ENCODE measurements at places on chromosomes 6 and 20.

DNA sequence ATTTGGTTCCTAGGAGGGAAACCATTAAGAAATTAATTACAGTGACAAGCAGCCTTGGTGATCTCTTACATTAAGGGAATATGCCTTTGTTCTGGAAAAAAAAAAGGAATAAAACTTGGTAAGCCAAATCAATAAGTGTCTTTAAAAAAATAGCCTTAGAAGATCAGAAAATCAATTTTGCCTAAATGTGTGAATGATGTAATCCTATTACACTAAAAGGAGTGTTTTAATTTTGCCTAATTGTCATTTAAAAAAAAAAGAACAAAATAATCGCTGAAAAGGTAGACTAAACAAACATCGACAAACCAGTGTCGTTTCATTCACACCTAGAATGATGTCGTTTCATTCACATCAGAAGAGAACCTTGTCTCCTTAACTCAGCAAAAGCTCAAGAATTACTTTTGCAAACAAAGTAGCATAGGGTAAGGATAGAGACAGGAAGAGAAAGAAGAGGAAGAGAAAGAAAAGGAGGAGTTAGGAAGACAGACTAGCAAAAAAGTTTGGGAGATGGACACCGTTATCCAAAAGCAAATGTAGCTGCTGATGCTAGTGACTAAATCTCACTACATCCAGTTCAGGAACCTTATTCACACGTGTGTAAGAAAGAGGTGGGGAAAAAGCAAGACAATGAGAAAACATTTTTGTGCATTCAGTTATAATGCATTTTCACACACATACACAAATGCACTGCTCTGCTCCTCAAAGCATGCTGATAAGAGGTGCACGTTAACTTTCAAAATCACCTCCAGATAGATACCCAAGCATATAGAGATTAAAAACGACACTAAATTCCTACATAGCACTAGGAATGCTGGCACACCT lies 60.6 kb downstream of the HIVEP2 start:
- no peak for DNase-seq

DNA sequence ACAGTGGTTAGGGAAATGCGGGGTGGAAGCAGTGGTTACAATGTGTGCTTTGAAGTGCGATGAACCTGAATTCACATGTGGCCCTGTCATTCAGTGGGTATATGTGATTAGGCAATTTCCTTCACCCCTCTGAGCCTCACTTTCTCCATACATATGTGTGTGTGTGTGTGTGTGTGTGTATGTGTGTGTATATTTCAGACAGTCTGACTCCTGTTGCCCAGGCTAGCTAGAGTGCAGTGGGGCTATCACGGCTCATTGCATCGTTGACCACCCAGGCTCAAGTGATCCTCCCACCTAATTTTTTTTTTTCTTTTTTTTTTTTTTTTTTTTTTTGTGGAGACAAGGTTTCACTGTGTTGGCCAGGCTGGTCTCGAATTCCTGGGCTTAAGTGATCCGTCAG lies 6.3 kb downstream of the PPP1R14C start:
- no peak for DNase-seq

DNA sequence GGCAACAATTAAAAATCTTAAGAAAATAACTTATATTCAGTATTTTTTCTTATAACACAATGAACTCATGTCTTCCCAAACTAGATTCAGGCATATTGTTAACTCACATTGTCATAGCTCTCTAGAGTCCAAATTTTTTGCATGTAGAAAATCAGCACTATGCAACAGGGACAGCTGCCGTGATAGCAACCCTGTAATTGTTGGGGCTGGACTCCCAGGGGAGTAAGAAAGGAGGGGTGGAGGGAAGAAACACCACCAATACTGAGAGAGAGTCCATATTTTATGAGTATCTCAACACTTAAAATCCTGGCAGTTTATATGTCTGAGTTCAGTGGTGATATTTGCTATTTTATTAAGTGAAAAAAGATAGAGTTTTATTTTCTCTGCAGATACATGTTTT lies 89.6 kb upstream of the HS3ST5 start:
- peak; percentile 33 for DNase-seq

GRCh38 chr20:63132715-63133471 lies 83.0 kb downstream of the YTHDF1 start:
- no peak for DNase-seq

DNA sequence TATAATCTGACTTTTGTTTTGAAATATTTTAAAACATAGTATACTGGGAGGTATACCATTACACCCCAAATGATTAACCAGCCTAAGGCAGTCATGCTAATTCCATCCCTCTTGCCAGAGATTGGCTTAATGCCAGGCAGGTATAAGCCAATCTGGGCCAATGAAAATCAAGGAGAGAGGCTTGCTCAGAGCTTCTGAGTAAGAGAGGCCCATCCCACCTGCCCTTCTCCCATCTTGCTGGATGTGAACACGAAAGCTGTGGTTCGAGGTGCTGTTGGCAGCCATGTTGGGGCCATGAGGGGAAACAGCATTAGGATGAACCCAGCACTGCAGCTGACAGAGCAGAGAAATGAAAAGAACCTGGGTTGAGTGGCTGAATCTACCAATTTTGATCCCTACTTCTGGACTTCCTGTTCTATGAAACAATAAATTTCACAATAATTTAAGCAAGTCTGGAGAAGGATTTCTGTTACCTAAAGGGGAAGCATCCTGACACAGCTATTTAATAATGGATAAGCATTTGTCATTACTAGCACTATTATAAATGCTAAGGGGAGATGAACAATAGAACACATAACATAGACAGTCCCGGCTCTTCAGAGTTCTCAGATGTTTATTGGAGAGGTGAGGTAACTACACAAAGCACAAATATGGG lies 152.3 kb downstream of the CDC5L start:
- no peak for DNase-seq

GRCh38 chr6:55543633-55544309 lies 35.2 kb downstream of the HMGCLL1 start:
- DNase-seq = no peak

DNA sequence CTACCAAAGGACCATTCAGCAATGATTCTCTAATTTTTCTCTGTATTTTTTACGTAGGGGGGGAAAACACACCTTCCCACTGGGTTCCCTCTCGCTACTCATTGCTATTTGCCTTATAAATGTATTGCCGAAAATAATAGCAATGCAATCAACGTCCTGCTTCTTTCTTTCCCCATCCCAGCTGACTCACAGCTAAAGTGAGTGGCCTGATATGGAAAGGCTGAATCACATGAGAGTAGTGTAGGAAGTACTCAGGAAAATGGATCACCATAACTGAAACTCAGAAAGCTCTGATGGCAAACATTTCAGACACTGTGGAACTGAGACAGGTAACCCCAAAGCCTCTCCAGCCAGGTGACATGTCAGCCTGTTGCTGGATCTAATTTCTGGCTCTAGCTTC lies 49.3 kb upstream of the SRPK1 start:
- DNase-seq = no peak

GRCh38 chr20:16498526-16499253 lies 74.6 kb downstream of the KIF16B start:
- DNase-seq = no peak

DNA sequence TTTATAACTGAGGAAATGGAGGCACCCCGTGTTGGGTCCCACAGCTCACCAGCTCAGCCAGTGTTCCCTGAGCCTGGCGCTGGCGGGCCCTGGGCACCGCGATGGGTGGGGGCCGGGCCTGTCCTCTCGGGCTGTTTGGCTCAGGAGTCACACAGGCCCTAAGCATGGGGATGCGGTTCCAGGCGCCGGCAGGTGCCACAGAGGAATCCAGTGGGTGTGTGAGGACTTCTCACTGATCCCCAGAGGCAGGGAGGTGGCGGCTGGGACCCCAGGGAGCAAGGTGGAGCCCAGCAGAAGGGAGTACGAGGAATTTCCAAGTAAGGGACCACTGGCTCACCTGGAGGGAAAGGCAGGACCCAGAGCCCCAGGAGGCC lies 57.5 kb downstream of the IRF4 start:
- no peak for DNase-seq

DNA sequence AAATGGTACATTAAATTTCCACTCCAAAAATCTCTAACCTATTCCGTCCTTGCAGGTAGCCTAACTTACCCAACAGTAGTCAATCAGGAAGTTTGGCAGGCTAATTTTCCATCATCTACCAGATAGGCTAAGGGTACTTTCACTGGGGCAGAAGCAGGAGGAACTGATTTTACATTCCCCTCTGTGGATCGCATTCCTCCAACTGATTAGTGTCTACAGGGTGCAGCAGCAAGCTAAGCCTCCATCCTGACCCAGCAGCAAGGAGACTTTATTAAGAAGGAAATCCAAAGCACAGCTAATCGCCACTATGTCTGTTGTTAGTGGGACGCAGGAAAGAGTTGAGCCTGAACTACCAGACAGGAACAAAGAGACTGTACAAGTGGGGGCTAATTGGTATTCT lies 143.2 kb upstream of the RUNX2 start:
- DNase-seq = no peak

DNA sequence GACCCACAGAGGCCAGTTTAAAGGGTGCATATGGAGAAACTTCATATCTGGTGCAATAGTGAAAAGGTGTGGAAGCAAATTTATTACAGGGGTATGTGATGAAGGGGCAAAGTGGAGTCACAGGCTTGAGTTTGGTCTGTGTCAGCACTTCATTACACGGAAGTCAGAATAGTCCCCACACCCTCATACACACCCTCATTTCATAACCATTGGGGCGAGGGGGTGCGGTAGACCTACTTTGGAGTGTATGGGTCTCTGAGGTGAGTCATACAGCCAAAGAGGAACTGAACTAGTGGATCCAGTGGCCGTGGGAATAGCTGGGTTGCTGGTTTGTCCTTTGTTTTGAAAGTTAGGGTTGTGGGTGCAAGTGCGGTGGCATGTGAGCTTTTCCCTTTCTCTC lies 3.3 kb downstream of the TM9SF4 start:
- DNase-seq = peak; percentile 98

DNA sequence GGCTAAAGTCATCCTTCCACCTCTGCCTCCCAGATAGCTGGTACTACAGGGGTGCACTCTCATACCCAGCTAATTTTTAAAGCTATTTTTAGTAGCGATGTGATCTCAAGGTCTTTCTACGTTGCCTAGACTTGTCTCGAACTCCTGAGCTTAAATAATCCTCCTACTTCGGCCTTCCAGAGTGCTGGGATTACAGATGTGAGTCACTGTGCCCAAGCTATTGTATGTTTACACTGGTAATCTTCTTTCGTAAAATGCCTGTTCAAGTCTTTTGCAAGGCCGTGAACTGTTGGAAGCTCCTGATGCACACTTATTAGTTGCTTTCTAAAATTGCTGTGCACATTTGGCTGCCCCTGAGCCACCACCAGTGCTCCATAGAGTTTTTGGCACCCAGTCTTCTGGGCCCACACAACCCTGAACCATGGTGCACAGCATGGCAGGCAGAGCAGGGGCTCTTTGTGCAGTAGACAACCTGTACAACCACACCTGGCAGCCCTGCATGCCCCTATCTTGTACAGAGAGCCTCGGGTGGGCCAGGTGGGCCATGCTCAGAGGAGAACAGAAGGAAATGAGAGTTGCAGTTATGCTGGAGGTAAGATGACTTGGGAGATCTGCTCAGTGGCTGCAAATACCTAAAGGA lies 33.3 kb downstream of the PDRG1 start:
- no peak for DNase-seq

GRCh38 chr6:163398115-163398514 lies 16.4 kb upstream of the QKI start:
- no peak for DNase-seq

- peak; percentile 44 for DNase-seq
Measured at GRCh38 chr6:27517928-27518787, 45.3 kb upstream of the ZNF184 start.

- DNase-seq = peak; percentile 89
Measured at GRCh38 chr6:142885182-142885867, 59.7 kb downstream of the HIVEP2 start.

DNA sequence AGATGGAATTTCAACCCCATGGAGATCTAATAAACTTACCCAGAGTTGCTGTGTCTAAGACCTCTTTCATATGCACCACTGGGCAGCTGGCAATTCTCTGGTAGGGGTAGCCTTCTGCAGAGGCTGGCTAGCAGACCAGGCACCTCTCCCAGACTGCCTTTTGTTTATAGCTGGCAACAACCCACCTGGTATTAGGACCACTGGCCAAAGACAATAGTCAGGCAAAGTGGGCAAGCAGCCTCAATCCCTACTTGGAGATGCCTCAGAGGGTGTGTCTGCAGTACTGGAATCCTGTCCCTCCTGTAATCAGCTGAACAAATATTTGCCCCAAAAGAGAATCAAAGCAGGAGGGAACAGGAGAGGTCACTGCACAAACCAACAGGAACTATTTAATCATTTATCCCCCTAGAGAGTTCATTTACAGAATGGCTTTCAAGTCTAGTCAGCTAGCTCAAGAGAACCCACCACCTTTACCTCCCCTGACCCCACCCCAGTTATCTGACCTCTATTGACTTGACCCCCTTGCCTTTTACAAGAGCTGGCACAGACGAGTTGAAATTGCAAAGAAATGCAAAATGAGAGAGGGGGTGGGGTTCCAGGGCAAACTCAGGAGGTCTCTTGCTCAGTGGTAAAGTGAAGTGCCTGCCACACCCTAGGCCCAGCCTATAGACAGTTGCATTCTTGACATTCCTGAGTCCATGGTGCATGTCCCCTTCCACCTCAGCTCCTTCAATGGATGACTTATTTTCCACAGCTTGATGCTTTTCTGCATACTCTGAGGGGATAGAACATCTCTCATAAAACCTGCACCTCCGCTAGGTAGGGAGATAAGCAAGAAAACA lies 2.8 kb downstream of the BCL2L1 start:
- no peak for DNase-seq

DNA sequence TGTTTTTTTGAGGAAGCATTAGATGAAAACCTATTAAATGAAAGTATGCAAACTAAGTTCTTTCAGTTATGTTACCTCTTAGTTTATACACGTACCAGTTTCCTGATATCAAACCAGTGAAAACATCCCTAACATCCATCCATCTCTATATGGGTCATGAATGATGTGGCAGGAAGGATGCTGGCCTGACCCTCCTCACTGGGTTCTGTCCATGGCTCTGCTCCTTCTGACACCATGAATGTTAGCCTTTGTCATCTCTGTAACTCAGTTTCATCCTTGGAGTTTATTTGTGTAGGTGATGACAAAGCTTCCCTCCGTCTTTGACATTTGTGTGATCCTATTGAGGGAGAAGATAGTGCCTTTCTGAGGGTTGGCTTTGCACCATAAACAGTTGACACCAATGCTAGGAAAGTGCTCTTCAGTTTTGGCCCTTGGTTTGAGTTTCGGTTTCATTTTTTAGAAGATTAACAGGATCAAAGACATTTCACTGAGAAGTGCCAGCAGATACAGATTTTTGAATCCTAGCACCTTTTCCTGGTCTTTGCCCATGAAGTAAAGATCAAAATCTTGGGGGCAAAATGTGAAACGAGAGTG lies 72.0 kb upstream of the SCGN start:
- no peak for DNase-seq
